ENCODE measurements at places on chromosomes 3 and 15.

GRCh38 chr3:178440043-178440442 lies 96.2 kb upstream of the KCNMB2 start:
- DNase-seq: no peak

GRCh38 chr3:136818769-136819391 lies at the start of gene SLC35G2:
Gene SLC35G2 (plus strand): TSS chr3:136819126. CDS start chr3:136854461, 35,335 bp downstream.
- DNase-seq: no peak

DNA sequence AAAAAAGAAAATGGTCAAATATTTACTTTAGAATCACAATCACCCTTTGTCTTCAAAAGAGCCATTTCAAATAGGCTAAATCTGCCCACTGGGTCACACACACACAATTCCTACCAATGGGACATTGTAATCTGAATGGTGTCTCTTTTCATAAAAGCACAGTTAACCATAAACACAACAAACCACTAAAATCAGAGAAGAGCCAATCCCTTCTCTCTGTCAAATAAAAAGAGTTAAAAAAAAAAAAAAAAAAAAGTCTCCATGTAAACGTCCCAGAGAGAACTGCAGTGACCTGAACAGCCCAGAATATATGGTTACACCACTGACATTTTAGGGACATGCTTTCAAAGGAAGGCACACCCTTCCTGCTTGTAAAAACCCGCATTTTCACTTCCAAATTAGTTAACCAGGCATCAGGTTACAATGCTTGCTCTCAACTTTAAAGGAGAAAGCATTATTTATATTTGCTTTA lies 63.7 kb downstream of the PRICKLE2 start:
- peak; percentile 56 for DNase-seq

- no peak for DNase-seq
Measured at GRCh38 chr3:120652281-120652680, 29.8 kb downstream of the HGD start.

- DNase-seq: no peak
Measured at GRCh38 chr3:71659864-71660591, 65.2 kb downstream of the EIF4E3 start.

GRCh38 chr3:100297784-100298183 lies 36.8 kb upstream of the NIT2 start:
- no peak for DNase-seq

DNA sequence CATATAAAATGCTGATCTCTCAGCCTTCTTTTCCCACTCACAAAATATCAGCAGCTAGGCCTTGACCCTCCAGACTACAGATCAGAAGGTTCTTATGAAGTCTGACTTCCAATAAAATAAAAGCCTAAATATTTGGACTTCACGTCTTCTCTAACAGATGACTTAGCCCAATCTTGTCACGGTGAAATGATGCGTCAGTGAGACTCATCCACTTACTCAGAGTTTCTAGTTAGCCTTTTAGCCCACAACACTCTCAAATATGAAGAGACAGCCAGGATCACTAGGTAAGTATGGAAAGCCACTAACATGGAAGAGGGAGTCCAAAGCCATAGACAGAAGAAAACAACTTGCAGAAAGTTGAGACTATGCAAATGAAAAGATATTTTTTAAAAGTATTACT lies 601.2 kb downstream of the PYDC2 start:
- no peak for DNase-seq

DNA sequence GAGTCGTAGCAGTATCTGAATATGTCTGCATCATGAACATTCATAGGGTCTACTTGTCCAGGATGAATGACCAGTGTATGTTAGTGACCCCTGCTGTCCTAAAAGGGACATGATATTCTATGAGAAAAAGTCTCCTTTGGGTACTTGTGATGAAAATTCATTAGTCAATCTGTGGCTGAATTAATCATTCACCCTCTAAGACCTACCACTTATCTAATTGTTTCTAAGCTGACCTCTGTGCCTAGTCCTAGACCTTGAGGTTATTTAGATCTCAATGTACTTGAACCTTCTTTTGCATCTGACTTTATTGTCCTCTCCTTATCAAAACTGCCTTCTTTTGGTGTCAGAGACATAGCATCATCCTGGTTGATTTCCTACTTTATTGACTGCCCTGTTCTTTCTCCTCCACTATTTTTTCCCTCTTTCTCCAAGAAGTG lies 799.3 kb downstream of the DIPK2A start:
- DNase-seq: peak; percentile 22

GRCh38 chr3:144677103-144677502 lies 705.5 kb downstream of the DIPK2A start:
- DNase-seq: peak; percentile 53

DNA sequence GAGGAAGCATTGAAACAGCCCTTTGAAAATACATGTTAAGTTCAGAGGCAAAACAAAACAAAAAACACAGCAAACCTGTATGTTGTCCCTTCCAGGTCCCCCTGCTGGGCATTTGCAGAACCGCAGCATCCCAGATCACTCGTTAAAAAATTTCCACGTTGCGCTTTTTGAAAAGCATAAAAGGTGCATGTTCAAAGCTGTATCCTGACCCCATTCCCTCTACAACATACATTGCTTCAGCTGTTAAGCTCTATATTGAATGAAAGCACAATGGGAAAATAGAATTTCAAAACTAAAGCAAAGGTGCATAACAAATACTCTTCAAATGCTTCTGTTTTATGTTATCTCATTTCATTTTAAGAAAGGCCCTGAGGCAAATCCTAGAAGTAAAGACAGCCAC lies 328.3 kb downstream of the THSD4 start:
- peak; percentile 21 for DNase-seq

DNA sequence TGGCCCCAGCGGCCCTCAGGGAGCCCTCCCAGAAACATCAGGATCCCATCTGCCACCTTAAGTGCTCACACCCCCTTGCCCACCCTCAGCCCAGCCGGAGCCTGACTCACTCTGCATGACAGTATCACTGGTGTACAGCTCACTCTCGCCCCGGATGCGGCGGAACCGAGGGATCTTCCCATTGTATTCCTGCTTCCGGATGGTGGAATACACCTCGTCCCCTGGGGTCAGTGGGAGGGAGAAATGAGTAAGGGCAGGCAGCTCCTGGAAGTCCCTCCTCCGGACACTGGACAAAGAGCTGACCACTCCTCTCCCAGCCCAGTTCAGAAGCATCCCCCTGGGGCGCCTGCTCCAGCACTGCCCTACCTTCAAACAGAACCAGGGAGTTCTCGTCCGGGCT lies 16.5 kb downstream of the SEMA7A start:
- DNase-seq: no peak

DNA sequence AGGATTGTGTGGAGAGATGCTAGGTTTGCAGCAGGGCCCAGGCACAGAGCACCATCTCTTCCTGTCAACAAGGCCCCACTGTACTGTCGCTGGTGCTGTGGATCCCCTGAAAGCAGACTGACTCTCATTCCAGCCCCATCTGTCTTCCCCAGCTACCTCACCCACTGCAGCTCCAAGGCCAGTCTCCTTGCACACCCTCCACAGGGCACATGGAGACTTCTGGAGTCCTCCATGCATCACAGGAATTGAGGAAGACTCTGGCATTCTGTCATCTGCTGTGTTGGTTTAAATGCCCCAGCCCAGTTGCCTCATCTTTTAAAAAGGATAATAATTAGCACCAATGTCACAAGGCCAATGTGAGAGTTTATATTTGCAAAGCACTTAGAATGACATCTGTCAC lies 301.2 kb downstream of the RPLP1 start:
- no peak for DNase-seq

- DNase-seq: no peak
Measured at GRCh38 chr3:66144568-66145407, 76.0 kb upstream of the SLC25A26 start.

GRCh38 chr3:188631291-188632010 lies 477.5 kb downstream of the LPP start:
- DNase-seq: no peak

- DNase-seq: no peak
Measured at GRCh38 chr15:38320181-38320580, 67.5 kb downstream of the SPRED1 start.

DNA sequence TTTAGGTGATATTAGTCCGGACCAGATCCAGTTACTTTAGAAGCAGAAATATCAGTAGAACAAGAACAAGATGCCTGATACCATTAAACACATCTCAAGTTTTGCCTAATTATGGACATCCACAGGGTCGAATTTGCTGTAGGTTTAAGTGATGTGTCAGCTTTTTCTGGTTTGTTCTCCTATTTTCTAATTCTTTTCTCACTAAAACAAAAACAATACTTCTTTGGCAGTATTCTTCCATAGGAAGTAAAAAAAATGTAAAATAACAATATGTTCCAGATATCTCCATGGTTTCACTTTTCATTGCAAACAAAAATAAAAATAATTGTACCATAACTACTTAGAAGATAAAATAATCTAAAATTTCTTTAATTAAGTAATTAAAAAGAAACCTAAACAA lies 265.7 kb downstream of the SHOX2 start:
- DNase-seq: no peak

- DNase-seq: peak; percentile 15
Measured at GRCh38 chr3:112437146-112438022, 61.9 kb downstream of the BTLA start.

- DNase-seq: no peak
Measured at GRCh38 chr3:111331912-111332311, 210.1 kb upstream of the CD96 start.

GRCh38 chr15:74213858-74214284 lies 11.3 kb upstream of the STRA6 start:
- no peak for DNase-seq

GRCh38 chr15:74653426-74654102 lies 37.9 kb downstream of the CLK3 start:
- DNase-seq: peak; percentile 35

DNA sequence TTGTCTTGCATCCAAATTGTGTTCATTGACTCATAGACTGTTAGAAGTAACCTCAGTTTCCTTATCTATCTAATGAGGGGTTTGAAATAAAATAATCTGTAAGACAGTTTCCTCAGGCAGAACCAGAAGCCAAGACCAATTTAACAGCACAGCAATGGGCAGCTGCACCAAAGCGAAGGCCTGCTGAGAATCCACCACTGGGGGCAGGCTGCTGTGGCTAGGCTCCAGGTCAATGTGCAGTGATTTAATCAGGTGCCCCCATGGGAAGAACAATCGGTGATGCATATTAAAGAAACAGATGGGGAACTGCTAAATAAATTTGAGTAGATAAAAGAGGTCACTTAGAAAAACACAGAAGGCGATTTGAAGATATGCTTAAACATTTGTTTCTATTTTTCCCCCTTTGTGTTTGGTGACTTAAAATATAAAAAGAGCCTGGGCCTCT lies 28.0 kb upstream of the TMOD3 start:
- DNase-seq: no peak

DNA sequence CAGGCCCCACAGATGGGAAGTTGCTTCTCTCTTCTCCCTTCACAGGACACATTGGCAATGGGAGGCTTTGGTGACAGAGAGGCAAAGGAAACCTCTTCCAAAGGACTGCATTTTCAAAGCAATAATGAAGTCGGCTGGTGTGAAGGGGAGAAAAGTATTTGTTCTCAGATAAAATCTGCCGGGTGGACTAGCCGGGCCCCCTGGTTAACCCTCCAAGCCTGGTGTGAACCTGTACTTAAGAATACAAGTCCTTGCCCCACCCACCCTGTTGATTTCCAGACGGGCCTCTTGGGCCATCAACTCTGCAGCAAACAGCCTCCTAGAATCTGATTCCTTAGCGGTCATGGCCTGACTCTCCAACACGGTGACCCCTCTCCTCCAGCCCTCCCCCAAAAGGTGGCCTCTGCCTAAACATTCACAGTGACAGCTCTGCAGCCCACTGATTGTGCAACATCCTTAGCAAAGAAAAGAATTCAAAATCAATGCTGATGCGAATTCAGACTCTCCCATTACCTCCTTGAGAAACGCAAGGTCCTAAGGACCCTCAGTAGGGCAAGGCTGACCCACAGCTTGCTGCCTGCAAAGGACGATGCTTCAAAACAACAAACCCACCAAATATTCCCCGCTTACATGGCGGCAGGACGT lies 9.9 kb downstream of the TLE3 start:
- DNase-seq: no peak

DNA sequence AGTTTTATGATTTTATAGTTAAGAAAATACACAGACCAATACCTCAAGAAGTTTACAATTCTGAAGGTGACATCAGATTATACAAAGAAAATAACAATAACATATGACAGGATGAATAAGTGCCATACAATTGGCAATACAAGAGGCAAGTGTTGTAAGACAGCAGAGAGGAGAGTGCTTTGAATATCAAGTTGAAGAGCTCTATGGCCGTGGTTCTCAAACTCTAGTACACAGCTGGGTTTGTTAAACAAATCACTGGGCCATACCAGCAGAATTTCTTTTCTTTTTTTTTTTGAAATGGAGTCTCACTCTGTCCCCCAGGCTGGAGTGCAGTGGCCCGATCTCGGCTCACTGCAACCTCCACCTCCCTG lies 167.1 kb upstream of the NECTIN3 start:
- DNase-seq: no peak

- no peak for DNase-seq
Measured at GRCh38 chr3:70740071-70740470, 427.6 kb upstream of the MDFIC2 start.

- peak; percentile 45 for DNase-seq
Measured at GRCh38 chr3:15159501-15160136, 46.4 kb upstream of the CAPN7 start.

DNA sequence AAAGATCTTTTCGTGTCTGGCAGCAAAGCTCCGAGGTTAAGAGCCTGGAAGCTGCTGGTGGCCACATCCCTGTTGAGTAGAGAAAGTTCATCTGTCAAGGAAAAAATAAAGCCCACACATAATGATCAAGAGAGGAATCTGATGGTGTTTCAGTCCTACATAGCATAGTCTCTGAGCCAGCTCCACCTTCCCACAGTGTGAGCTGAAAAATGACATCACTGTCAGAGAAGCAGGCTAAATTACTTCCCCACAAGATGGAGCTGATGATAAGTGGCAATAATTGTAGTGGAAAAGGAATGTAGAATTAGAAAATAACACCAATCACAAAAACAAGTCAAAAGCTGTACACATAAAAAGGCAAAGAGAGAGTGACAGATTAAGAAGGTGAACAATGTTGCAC lies 84.5 kb downstream of the AQP9 start:
- no peak for DNase-seq

DNA sequence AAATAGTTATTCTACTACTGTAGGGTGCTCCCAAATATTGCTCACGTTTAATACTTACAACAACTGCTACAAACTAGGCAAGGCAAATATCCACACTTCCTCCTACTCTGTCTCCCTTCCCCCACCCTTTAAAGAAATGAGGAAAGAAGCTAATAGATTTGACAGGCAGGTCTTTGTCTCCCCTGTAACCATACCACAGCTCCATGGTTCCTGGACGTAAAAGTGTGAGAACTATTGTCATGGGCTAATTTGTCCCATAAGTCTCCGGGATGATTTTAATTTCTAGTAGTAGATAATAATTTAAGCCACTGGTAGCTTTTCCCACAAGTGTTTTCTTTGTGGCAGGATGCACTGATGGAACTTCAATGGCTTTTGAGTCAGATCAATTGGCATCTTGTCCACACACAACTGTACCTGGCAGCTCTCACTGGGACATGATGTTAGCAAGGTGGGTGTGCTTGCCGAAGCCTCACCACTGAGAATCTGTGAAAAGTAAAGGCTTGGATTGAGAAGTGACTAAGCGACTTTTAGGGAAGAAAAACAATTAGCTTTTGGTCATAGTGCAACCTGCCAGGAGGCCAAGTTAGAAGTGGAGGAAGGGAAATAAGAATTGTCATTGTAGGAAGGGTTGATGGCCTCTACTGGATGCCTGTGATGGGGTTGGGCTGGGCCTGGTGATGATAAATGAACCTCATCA lies 1.4 kb upstream of the CPOX start:
- no peak for DNase-seq

GRCh38 chr3:12221663-12222062 lies 63.0 kb upstream of the TIMP4 start:
- DNase-seq: no peak

GRCh38 chr3:160343132-160343531 lies 55.9 kb downstream of the IFT80 start:
- DNase-seq: no peak

Measured in foreskin melanocyte (primary cell).